ENCODE measurements at places on chromosomes 12 and 14.
A peak's percentile ranks its signal among the peaks of the same experiment; 100 is the strongest.

DNA sequence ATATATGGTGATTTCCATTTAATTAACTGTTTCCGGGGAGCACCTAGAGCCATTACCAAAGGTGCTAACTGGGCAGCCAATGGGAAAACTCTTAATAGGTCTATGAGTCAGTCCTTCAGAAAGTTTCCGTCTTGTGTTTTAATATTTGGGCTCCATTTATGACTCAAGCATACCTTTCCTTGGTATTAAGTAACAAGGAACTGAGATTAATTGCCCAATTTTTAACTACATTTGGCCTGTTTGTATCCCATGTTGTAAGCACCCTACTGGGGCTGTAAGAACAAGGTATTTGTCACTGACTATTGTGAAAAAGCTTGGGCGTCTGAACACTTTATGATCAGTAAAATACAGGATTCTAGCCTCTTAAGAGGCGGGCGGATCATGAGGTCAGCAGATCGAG lies 62.8 kb upstream of the FOXN3 start:
- DNase-seq = no peak

GRCh38 chr14:71328183-71328582 lies 420.9 kb downstream of the PCNX1 start:
- no peak for DNase-seq

- no peak for DNase-seq
Observed at GRCh38 chr12:1801303-1801975, 18.9 kb upstream of the LRTM2 start.

GRCh38 chr12:58639318-58639934 lies 280.9 kb downstream of the LRIG3 start:
- DNase-seq = peak; percentile 10

GRCh38 chr12:93319523-93320050 lies 58.1 kb upstream of the NUDT4 start:
- no peak for DNase-seq

- no peak for DNase-seq
Observed at GRCh38 chr14:101476258-101476915, 84.9 kb upstream of the DIO3 start.

GRCh38 chr12:98793121-98793520 lies 148.0 kb downstream of the APAF1 start:
- no peak for DNase-seq

DNA sequence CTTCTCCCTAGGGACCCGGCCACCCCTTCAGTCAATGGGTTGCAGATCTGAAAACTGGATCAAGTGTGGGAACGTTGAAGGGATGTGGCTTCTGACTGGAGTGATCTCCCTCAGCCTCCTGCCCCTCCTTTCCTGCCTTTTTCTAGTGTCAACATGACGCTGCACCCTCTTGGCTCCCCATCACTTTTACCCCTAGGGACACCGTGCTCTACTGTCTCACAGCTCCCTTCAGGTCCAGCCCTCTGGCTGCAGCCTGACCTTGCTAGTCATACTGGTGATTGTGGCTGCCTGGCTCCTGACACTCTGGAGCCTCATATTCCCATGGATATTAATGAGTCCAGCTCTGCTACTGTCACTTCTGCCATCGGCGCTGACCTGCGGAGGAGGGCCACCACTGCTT lies 51.5 kb upstream of the RASSF3 start:
- no peak for DNase-seq

DNA sequence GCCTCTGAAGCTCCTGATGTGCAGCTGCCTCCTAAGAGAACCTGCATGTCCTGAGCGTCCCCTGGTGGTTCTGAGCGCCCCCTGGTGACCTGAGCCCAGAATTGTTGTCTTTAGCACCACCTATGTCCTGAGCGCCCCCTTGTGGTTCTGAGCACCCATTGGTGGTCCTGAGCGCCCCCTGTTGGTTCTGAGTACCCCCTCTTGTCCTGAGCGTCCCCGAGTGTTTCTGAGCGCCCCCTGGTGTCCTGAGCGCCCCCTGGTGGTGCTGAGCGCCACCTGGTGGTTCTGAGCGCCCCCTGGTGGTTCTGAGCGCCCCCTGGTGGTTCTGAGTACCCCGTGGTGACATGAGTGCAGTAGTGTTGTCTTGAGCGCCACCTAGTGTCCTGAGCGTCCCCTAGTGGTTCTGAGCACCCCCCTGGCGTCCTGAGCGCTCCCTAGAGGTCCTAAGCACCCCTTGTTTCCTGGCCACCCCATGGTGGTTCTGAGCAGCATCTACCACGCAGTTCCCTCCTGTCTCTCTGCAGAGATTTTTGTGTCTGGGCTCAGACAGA lies 782.5 kb downstream of the TMEM121 start:
- no peak for DNase-seq

- DNase-seq = peak; percentile 54
Observed at GRCh38 chr14:91415794-91416743, 1.6 kb downstream of the CCDC88C start.

DNA sequence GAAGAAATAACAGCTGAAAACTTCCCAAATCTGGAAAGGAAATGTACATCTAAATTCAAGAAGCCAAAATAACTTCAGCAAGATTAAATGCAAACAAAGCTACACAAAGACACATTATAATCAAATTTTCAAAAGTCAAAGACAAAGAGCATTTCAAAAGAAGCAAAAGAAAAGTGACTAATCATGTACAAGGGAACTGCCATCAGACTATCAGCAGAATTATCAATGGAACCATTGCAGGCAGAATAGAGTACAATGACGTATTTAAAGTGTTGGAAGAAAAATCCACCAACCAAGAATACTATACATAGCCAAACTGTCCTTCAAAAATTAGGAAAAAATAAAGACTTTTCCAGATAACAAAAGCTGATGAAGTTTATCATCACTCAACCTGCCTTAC lies 147.5 kb downstream of the NELL2 start:
- no peak for DNase-seq

DNA sequence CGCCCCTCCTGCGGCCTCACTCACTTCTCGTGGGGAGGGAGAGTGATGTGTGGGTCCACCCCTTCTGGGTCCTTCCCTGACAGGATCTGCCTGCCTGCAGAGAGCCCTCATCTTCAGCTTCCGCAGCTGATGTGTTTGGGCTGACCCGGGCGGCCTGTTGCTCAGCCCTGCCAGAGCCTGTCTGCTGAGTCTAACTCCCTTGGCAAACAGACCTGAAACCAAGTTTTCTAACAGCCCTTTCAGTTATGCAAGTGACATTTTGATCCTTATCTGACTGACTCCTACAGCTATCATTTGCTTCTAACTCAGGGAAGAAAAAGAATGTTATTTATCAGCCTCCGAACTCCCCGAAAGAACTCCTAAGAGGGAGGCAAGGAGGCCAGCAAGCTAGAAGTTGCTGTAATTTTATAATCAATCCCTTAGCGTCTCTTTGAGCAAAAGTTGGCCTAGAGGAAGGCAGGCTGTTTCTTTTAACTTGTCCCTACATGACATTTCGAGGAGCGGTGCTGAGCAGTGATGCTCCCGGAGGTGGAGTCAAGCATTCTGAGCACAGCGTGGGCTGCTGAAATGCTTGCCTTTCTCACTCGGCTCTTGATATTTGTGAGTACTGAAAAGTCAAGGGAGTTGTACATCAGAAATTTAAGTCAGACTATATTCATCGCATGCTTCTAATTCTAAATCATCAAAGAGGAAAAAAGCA lies 31.5 kb upstream of the CACNA2D4 start:
- DNase-seq = no peak

- DNase-seq = no peak
Observed at GRCh38 chr14:59310633-59311032, 122.2 kb downstream of the DAAM1 start.

DNA sequence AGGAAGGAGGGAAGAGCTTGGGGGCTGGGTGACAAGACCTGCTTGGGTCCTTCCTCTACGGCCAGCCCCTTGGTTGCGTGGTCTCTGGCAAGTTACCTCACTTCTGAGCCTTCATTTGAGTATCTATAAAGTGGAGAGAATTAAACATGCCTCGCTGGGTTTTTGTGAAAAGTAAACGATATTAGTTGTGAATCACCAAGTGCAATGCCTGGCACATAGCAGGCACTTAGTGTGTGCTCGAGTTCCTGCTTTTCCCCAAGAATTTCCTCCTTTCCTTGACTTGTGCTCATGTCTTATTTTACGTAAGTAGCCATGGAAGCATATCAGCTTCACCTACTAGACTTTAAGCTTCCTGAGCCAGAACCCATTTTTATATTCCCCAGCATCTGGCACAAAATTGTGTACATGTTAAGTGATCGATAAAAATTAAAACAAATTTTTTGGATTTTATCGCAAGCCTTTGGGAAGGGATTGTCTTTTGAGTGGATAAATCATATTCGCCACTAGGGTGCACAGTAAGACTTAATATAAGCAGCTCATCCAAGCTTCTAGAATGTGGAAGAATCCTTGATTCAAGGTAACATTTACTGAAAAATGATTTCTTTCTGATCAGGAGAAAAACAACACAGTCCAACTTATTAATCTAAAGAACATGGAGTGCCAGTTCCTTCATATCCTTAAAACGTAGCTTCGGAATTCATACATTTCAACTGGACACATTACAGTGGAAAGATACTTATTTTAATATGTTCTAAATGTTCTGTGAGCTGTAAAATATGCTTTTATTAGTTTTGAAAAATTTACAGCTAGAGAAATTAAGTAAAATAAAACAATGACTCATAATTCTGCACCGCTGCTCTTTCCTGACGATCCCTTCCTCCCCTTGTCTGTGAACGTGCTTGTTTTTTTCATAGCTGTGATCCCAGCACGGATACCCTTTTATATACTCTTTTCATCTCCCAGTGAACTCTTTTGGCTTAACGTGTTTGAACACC lies 62.0 kb downstream of the SLC25A47 start:
- peak; percentile 41 for DNase-seq

DNA sequence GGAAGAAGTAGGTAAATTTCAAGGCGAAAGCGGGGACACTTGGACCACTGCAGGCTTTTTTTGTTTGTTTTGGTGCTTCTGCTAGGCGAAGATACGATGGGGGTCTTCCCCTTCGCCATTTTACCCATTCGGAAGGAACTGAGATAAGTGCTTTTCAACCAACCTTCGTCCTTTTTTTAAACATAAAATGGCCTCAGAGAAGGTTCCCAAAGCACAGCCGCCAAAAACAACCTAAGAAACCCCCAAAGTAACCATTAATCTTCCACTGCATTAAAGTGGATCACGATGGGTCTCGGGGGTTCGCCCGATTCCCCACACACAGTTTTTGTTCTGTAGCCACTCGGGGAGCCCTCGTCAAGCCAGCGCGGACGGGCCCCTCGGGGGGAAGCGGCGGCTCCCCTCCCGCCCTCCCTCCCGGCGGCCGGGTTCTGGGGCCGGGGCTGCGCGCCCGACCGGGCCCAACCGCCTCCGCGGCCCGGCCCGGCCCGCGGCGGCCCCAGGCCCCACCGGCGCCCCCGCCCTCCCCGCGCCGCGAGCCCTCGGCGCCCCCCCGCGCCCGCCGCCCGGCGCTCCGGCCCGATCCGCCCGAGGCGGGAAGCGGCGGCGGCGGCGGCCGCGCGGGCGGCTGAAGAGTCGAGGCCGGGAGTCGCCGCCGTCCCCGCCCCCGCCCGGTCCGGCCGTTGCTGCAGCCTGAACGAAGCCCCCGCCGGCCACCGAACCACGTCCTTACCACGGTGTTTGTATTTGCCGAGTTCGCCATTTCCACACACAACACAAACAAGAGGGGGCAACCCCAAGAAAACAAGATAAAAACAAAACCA lies 790 bp downstream of the GTF2A1 start:
- DNase-seq = peak; percentile 29

DNA sequence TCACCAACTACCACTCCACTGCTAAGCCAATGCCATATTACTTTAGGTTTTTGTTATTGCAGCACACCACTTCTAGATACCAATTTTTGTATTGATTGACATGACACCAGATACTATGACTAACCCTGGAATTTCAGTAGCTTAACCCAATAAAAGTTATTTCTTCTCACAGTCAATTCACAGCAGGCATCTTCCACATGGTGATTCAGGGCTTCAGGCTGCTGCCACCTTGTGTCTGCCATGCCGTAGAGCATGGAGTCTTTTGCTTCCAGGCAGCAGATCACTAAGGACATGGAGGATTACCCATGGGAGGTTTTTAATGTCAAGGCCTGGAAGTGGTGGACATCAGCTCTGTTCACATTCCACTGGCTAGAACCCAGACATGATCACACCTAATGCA lies 56.4 kb upstream of the LTA4H start:
- no peak for DNase-seq

DNA sequence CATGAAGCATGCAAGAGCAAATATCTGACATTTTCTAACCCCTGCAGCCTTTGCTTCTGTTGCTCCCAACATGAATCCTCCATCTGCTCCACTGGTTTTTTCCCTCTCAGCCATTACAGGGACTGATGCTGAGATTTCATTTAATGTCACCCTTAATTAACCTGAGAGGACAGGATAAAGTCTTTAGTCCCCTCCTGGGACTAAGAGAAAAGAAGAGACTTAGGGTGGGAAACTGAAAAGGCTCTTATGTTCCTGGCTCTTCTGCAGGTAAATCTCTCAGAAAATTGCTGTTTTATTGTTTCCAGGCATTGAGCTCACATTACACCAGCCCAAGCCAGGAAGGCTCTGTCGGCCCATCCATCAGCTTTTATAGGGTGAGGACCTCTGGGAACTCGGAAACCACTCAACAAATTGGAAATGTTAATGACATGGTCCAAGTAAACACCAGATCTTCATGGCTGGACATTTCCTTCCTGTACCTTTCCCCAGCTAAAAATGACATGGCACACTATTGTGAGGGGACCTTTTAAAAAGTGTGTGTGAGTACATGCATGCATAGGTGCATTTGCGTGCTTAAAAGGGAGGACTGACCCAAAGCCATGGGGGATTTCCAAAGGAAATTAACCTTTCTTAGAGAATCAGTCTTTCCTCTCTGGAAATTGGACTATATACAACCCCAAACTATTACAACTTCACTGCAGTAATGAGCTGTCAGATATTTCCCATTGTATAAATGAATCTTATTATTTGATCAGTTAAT lies 408.1 kb upstream of the TMTC1 start:
- no peak for DNase-seq

- no peak for DNase-seq
Observed at GRCh38 chr14:48325486-48325885, 650.1 kb upstream of the MDGA2 start.

GRCh38 chr12:22231836-22232235 lies 102.7 kb downstream of the ST8SIA1 start:
- no peak for DNase-seq

DNA sequence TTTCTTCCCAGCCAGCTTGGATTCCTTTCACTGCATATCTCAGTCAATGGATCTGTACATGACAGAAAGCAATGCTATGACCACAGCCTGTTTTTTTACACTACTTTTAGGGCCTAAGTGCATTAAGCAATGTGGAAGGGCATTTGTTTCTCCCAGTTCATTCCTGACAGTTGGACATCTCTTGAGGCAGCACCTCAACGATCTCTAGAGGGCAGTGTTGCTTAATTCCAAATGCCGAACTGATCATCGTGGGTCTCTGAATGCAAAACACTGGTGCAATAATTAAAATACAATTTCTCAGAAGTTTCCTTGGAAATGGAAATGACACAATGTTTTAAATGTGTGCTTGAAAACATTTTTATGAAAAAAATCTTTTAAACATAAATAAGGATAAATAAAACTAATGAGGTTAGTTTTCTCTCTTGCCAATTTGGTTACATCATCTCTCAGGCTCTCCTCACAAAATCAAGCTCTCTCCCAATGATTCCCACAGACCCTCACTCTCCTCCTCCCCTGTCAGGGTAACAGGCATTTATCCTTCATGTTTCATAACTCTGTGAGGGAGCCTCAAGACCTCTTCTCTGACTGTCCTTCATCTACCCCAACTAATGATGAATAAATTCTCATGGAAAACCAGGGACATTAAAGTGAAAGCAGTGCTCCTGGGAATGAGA lies 192.4 kb upstream of the SLC16A7 start:
- DNase-seq = peak; percentile 70

- DNase-seq = no peak
Observed at GRCh38 chr12:57745485-57745881, 644 bp downstream of the TSPAN31 start.

GRCh38 chr14:39431416-39432178 lies 636 bp downstream of the FBXO33 start:
- DNase-seq = peak; percentile 32
